ENCODE measurements at places on chromosomes 16 and 17. TPM values are rescaled to one million over a fixed set of nuclear protein-coding genes. Genes with fewer than 3 reads are reported as not detected.

The CLEC18C gene
- total RNA-seq, result not detected

The AKAP10 gene
- 13.6 TPM for total RNA-seq

The TEX19 gene
- total RNA-seq, result not detected

The CHST5 gene
- total RNA-seq, result 0.30 TPM

GRCh38 chr17:55441544-55441943 lies 19.9 kb upstream of the MMD start:
- H3K4me3 ChIP-seq, result no peak overlapping the region
- H3K27me3 ChIP-seq, result no peaks in the 10 kb centered on the region
- no peaks in the 10 kb centered on the region for H3K4me1 ChIP-seq
- DNase-seq, result no peak
- H3K36me3 ChIP-seq, result no peaks in the 10 kb centered on the region

GRCh38 chr16:88274847-88275246 lies 107.9 kb upstream of the ZNF469 start:
- H3K36me3 ChIP-seq, result no peaks in the 10 kb centered on the region
- H3K4me3 ChIP-seq, result no peak overlapping the region
- H3K27ac ChIP-seq, result peak overlapping the region; percentile 10

DNA sequence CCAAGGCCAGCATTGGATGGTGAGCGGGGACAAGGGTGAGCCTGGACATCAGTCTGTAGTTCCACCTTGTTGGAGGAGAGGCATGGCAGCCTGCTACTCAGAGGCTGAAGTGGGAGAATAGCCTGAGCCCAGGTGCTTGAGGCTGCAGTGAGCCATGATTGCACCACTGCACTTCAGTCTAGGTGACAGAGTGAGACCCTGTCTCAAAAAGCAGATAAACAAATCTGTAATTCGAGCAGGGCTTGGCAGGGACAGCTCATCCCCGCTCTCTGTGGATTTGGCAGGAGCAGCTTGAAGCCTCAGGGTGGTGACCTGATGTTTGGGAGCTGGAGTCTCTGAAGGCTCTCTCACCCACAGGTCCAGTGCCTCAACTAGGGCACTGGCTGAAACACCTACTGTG lies 38.6 kb upstream of the ZCCHC14 start:
- no peaks in the 10 kb centered on the region for H3K27me3 ChIP-seq
- H3K36me3 ChIP-seq, result no peaks in the 10 kb centered on the region
- H3K4me3 ChIP-seq, result no peak overlapping the region
- no peaks in the 10 kb centered on the region for H3K4me1 ChIP-seq

- no peak overlapping the region for H3K4me3 ChIP-seq
- no peaks in the 10 kb centered on the region for H3K36me3 ChIP-seq
- DNase-seq, result no peak
- no peak overlapping the region for H3K27ac ChIP-seq
These were observed 198.7 kb downstream of the KCNJ2 start for GRCh38 chr17:70368011-70368410.

GRCh38 chr16:67649494-67649931 lies 4.6 kb downstream of the CARMIL2 start:
- no peak overlapping the region for H3K4me3 ChIP-seq
- peak; percentile 47 for DNase-seq
- H3K27me3 ChIP-seq, result peaks cover 95% of the 10 kb centered on the region
- H3K36me3 ChIP-seq, result no peaks in the 10 kb centered on the region
- no peak overlapping the region for H3K27ac ChIP-seq

- H3K4me3 ChIP-seq, result no peak overlapping the region
- H3K36me3 ChIP-seq, result no peaks in the 10 kb centered on the region
- peaks cover 10% of the 10 kb centered on the region for H3K4me1 ChIP-seq
- no peak overlapping the region for H3K27ac ChIP-seq
- DNase-seq, result no peak
These were observed 259.4 kb downstream of the CDH13 start for GRCh38 chr16:82886146-82886545.

GRCh38 chr17:40311575-40311974 lies 2.6 kb downstream of the RARA start:
- no peak overlapping the region for H3K4me3 ChIP-seq
- H3K4me1 ChIP-seq, result peaks cover 100% of the 10 kb centered on the region
- no peaks in the 10 kb centered on the region for H3K27me3 ChIP-seq
- DNase-seq, result peak; percentile 71

GRCh38 chr17:45061606-45062205 lies 589 bp downstream of the NMT1 start:
- H3K4me3 ChIP-seq, result peak overlapping the region; percentile 78
- DNase-seq, result no peak
- peaks cover 19% of the 10 kb centered on the region for H3K4me1 ChIP-seq
- peaks cover 7% of the 10 kb centered on the region for H3K36me3 ChIP-seq
- no peaks in the 10 kb centered on the region for H3K27me3 ChIP-seq
- peak overlapping the region; percentile 91 for H3K27ac ChIP-seq

- H3K36me3 ChIP-seq, result no peaks in the 10 kb centered on the region
- H3K4me1 ChIP-seq, result no peaks in the 10 kb centered on the region
- no peak overlapping the region for H3K4me3 ChIP-seq
- no peak overlapping the region for H3K27ac ChIP-seq
- H3K27me3 ChIP-seq, result no peaks in the 10 kb centered on the region
These were observed 39.9 kb downstream of the CEP95 start for GRCh38 chr17:64546716-64547115.

GRCh38 chr17:5901731-5902130 lies 168.4 kb upstream of the WSCD1 start:
- no peak overlapping the region for H3K27ac ChIP-seq
- no peaks in the 10 kb centered on the region for H3K27me3 ChIP-seq
- no peaks in the 10 kb centered on the region for H3K4me1 ChIP-seq
- no peak overlapping the region for H3K4me3 ChIP-seq
- no peaks in the 10 kb centered on the region for H3K36me3 ChIP-seq
- DNase-seq, result no peak

DNA sequence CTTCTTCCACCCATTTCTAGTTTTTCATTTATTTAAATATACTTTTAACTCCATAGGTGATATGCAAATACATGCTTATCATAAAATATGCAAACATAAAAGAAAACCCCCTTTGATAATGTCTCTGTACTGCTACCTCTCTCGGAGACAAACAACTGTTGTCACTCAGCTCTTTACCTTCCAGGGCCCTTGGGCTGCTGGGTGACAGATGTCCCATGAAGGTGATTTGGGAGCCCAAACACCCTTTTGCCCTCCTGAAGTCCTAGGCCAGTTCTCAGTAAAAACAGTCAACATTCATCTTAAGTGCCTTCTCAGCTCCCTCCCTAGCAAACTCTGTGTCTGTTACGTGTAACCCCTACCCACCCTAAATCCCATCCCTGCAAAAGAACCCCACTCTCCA lies 37.5 kb downstream of the CHD9 start:
- peaks cover 49% of the 10 kb centered on the region for H3K4me1 ChIP-seq
- H3K27me3 ChIP-seq, result no peaks in the 10 kb centered on the region
- no peak for DNase-seq
- peak overlapping the region; percentile 87 for H3K27ac ChIP-seq
- no peak overlapping the region for H3K4me3 ChIP-seq
